Ovary (tissue), 10 donors: ENCODE measurements at places on chromosomes 5 and 9.

DNA sequence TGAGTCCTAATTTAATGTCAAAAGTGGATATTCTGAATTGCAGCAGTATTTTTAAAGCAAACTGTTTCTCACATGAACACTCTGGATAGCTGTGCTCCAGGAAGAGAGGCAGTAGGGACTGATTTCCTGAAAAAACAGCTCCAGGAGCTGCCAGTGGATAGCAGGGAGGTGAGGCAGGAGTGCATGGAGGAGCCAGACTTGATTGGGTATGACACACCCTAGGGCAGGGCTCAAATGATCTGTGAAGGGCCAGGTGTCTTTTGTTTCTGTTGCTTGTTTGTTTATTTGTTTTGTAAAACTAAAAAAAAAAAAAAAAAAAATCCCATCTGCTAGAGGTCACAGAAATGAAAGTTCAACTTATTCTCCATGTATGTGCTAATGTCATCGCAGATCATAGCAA lies 83.4 kb downstream of the ADRB2 start:
- no peak for DNase-seq

- DNase-seq, result no peak
These were observed 11.3 kb upstream of the SKP1 start for GRCh38 chr5:134188092-134188491.

- DNase-seq, result no peak
These were observed 21.4 kb downstream of the GLRA1 start for GRCh38 chr5:151903243-151903653.

- no peak for DNase-seq
These were observed 4.5 kb downstream of the PRELID2 start for GRCh38 chr5:145830594-145830993.

- no peak for DNase-seq
These were observed 323.5 kb downstream of the LRRC70 start for GRCh38 chr5:62902126-62902525.

DNA sequence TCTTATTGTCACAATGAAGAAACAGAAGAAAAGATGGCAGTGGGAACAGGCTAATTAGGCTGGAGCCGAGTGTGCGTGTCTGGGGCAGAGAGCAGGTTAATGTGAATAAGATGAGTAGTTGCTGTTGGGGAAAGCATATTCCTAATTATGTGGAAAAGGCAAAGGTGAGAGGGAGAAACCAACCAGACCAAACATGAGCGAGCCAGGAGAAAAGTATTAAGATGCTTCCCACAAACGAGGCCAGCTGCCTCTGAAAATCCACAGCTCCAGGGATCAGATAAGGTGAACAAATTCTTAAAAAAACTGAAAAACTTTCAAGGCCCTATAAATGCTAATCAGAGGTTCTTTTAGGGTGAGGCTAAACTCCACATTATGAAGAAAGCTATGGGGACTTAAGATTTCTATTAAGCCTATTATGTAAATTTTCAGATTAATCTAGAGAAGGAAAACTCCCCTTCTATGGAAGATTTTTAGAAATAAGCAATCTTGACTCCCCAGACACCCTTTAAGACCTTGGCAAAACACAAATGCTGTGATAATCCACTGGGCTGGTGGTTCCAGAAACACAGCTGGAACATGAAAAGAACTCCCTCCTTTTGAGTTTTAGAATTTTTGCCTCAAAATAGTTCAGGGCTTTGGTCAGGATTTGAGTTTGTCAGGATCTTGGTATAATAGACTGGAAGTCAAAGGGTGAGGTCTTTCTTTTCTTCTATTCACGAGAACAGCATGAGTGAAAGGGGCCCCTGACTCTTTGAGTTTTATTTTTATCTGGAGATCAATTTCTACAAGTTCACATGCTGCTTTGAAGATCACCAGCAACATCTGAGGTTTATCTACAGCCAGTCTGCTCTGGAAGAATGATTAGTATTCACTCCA lies 238.1 kb downstream of the SPOCK1 start:
- DNase-seq, result no peak

GRCh38 chr5:2291146-2291840 lies 408.6 kb upstream of the IRX4 start:
- no peak for DNase-seq

DNA sequence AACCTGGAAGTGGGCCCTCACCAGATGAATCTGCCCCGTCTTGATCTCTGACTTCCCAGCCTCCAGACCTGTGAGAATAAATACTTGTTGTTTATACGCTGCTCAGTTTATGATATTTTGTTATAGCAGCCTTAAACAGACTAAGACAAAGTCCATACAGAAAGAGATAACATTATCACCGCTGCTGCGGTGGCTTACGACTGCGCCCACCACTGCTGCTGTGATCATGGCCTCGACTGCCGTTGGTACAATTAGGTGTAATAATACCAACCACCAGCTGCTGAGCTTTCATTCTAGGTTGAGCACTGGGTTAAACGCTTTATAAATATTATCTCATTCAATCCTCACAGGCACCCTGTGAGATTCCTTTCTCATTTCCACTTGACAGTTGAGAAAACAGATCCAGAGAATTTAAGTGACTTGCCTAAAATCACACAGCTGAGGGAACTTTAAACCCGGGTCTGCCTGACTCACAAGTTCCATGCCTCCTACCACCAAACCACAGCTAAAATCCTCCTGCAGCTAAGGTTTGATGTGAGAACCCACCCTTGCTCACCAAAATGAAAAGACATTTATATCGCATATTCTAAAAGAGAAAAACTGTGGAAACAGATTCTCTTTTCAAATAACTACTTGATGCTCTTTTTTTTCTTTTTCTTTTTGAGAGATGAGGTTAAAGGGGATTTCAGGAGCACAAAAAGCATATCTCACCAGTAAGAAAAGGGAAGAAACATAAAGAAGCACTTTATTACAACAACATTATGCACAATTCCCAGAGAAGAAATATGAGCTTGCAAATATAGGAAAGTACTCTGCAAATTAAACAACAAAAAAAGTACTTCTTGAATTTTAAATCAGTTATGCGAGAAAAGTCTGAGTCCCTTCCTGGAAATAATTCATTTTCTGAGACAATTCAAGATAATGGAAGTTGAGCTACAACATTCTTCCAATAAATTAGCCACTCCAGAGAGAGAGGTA lies 23.9 kb downstream of the GOLM1 start:
- DNase-seq, result no peak

DNA sequence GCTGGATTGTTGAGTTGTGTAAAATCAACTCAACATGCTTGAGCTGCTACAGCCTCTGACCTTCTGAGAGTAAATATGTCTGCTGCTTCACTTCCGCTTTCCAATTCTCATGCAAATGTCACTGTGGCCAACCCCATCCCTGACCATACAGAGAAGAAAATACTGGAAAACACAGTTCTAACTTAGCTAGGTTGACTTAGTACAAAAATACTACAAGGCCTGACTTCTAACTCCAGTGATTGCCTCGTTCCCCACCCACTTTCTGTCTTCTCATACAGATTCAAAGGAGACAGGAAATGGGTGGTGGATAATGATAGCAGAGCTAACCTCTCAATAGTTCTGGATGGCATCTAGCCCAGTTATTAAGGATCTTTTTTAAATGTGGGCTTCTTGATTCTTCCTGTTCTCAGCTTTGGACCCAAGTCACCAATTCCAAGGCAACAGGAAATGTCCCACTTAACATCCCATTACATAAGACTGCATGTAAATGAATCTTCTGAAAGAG lies 226.6 kb upstream of the SLC24A2 start:
- DNase-seq, result no peak

GRCh38 chr5:176736931-176737745 lies 73.2 kb upstream of the UNC5A start:
- DNase-seq, result no peak

DNA sequence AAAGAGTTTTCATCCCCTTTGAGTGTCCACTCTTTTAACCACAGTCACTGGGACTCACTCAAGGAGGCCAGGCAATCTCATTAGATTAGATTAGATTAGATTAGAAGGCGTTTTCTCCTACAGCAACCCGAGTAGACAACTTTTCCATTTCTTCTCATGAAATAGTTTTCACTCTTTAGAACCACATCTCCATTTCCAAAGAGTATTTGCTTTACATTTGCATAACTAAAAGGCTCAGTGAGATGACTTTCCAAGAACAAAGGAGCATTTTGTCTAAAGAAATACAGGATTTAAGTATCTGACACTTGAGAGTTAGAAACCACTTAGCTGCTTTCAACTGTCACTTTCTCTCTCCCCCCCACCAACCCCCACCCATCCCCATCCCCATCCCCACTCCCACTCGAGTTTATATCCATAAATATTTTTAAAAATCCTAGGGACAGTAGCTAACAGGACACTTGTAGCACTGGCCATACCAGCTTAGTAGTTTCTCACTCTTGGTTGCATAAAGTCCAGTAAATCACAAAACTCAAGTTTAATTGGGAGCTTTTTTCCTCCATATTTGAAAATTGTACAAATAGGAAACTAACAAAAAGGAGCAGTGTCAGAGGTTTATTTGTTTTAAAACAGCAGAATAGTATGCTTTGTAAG lies 2202.9 kb upstream of the WWC1 start:
- no peak for DNase-seq

- DNase-seq, result peak; percentile 3
These were observed 8.3 kb downstream of the LPCAT1 start for GRCh38 chr5:1515311-1515920.

- DNase-seq, result no peak
These were observed 1.6 kb upstream of the PAPPA start for GRCh38 chr9:116151966-116152381.

GRCh38 chr5:119174578-119175163 lies 103.8 kb downstream of the DMXL1 start:
- no peak for DNase-seq

GRCh38 chr9:19600538-19600937 lies 188.3 kb downstream of the SLC24A2 start:
- DNase-seq, result no peak

- DNase-seq, result no peak
These were observed 141.5 kb downstream of the ADAMTS19 start for GRCh38 chr5:129601576-129601975.

- DNase-seq, result no peak
These were observed 227.7 kb upstream of the PRR16 start for GRCh38 chr5:120236360-120236759.

- DNase-seq, result no peak
These were observed 34.2 kb upstream of the PRLR start for GRCh38 chr5:35264509-35264908.

GRCh38 chr5:159416438-159416837 lies 86.2 kb upstream of the IL12B start:
- DNase-seq, result no peak

- DNase-seq, result peak; percentile 54
These were observed at the start of gene SLC6A3 for GRCh38 chr5:1445313-1445688. Gene SLC6A3 (minus strand): TSS chr5:1445440. CDS start chr5:1443197, 2,243 bp downstream.

DNA sequence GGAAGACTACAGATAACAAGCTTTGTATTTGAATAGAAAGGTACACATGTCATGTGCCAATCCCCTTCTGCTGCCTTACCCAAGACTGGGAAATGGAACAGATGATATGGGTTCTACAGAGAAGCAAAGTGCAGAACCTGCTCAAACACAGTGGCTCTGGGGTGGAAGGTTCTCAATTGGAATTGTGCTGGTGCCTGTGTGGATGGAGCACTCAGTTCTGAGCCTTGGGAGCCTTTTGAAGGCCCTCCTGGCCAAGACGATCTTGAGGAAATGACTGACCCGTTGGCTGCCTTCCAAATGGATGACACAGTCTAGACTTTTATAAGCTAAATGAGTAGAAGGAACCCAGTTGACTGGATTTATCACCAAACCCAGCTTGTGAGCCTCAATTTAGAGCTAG lies 4.2 kb upstream of the PRSS3 start:
- DNase-seq, result no peak

DNA sequence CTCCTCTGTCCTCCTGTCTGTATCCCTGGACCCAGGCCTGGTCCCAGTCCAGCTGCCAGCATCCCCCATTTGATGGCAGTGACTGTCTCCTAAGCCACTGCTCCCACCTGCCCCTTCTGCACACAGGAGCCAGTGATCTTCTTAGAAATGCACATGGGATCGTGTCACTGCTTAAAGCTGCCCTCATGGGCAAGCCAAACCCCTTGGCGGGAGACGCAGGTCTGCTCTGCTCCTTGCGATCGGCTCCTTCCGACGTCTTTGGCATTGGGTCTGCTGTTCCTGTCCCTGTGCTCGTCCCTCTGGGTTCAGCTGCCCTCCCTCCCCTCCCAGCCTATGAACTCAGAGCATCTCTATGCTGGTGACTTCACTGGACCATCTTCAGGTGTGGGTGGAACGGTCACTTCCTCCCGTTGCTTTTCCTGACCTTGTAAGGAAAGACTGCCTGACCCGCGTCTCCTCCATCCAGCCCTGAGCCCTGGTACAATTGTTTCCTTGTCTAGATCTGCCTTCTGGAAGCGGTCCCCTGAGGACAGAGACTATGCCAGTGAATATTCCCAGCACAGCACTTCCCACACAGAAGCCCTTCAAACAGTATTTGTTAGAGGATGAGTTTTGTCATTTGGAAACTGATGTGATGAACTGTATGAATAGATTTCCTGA lies 116.5 kb downstream of the ZNF354C start:
- DNase-seq, result no peak

GRCh38 chr9:133277467-133277866 lies 2.5 kb upstream of the ABO start:
- DNase-seq, result no peak

DNA sequence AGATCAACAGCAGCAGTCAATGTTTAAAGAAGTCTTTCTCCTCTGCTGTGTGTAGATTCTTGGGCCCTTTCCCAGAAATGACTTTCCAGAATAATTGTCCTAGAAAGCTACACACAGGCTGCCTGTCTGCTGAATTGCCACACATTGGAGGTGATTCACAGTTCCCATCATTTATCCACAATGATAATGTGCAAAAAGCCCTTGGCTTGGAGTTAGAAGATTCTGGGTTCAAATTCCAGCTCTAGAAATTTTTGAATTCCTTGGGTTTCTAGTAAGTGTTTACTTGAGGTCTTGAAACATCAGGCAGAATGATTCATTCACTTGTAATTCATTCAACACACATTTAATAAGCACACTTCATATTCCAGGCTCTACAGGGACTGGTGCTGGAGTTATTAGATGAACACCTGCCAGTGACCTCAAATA lies 28.6 kb upstream of the EPB41L4B start:
- no peak for DNase-seq

DNA sequence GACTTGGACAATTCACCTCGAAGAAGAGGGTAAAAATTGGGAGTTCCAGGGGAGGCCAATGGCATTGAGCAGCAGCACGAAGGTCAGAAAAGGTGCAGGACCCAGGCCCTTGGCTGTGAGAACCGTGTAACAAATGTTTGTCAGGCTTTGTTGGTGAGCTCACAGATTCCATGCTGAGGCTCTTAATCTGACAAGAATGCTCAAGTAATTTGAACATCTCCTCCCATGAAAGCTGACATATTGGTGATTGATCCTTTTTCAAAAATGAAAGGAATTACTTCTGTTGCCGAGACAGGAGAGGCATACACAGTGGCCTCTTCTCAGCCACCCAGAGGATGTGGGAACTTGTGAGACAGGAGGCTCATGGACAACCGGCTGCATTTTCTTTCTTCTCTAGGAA lies 11.6 kb downstream of the RAI14 start:
- no peak for DNase-seq

DNA sequence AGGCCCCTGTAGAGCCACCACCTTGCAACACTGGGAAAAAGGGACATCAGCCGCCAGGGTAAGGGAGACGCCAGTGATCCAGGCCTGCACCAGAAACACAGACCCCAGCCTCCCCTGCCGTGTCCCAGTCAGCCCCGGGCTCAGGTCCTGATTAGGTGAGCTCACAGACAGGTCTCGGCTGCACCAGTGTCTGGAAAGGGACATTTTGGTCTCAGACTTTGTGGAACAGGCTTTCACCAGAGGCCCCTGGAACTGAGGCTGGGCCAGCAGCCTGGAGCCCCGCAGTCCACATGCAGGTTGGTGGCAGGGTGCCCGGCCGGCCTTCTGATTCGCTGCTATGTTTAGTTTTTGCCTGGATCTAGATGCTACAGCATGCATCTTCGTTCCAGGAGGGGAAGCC lies 369.0 kb upstream of the IRX4 start:
- DNase-seq, result no peak
